ENCODE measurements at places on chromosomes 7 and 10.

DNA sequence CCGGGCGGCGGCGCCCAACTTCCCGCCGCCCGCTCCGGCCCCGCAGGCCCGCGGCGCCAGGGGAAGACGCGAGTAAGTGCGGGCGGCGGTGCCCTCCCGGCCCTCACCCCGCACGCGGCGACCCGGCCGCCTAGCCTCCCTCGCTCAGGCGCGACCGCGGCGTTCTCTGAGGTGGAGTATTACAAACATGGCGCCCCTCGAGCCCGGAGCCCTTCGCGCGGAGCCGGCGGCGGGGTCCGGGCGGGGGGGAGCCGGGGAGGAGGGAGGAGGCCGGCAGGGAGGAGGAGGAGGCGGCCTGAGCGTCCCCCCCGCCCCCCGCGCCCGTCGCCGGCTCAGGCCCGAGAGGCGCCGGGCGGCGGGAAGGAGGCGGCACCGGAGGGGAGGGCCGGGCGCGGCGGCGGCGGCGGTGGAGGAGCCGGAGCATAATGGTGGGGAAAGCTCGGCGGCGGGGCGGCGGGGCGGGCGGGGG is at the start of gene ZMYND11:
TSS of gene ZMYND11 (plus strand) at position 324 of the 469 bp plus-strand sequence. CDS start 44,558 bp downstream, outside the sequence.
- H3K4me3 ChIP-seq = peak within 1 kb of the TSS; percentile 81
- no peaks in the 10 kb centered on the region for H3K36me3 ChIP-seq
- peak within 1 kb of the TSS; percentile 83 for H3K27ac ChIP-seq
- H3K27me3 ChIP-seq = no peaks in the 10 kb centered on the region
- no peak for DNase-seq

DNA sequence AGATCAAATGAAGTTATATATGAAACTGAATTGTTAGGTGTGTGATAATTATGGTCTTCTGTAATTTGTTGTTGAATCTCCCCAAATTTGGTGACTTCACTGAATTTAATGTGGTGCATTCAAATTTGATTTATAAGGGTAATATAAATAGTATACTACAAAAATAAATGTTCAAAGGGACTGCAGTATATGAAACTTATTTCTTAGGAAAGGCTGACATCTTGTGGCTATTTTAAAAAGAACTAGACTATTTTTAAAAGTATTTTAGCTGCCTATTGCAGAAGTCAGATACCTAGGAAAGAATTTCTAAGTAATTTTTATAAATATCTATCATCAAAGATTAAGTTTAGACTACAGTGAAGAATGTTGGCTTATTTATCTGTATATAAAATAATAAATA is 36.6 kb downstream of the ATRNL1 start:
- peaks cover 5% of the 10 kb centered on the region for H3K4me1 ChIP-seq
- H3K4me3 ChIP-seq = no peak overlapping the region
- H3K27ac ChIP-seq = no peak overlapping the region
- DNase-seq = no peak
- no peaks in the 10 kb centered on the region for H3K27me3 ChIP-seq

GRCh38 chr10:52778511-52779392 is 6.2 kb upstream of the MBL2 start:
- DNase-seq = no peak
- H3K4me1 ChIP-seq = no peaks in the 10 kb centered on the region
- H3K36me3 ChIP-seq = no peaks in the 10 kb centered on the region
- H3K27me3 ChIP-seq = peaks cover 2% of the 10 kb centered on the region
- no peak overlapping the region for H3K4me3 ChIP-seq

DNA sequence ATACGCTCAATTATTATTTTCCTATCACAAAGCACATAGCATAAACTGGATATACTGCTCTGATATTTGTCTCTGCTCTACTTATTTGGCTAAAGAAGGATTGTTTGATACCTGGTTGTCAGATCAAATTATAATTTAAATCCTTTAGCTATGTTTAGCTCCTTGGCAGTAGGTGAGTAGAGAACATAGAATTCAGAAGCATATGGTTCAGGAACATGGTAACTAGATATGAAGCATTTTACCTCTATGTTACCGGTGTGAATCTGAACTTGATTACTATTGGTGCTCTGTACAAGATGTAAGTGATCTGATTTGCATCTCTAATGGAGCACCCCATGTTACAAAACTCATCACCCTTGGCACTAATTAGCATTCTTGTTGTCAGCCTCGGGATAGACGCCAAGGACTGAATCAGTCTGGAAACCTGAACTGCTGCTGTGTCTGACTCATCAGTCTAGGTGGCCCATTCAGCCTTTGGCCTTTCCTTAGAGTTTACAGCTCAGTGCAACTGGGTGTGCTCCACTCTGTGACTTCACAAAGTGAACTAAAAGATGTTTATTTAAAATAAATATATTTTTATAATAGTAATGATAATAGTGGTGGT is 12.3 kb upstream of the MYPN start:
- H3K27me3 ChIP-seq = no peaks in the 10 kb centered on the region
- peaks cover 34% of the 10 kb centered on the region for H3K4me1 ChIP-seq
- DNase-seq = no peak
- no peaks in the 10 kb centered on the region for H3K36me3 ChIP-seq

- H3K4me1 ChIP-seq = no peaks in the 10 kb centered on the region
- H3K4me3 ChIP-seq = no peak overlapping the region
- no peak for DNase-seq
- no peaks in the 10 kb centered on the region for H3K27me3 ChIP-seq
- no peak overlapping the region for H3K27ac ChIP-seq
- H3K36me3 ChIP-seq = no peaks in the 10 kb centered on the region
Measured at GRCh38 chr10:64271508-64271907, 750.3 kb downstream of the REEP3 start.

- DNase-seq = no peak
- peaks cover 3% of the 10 kb centered on the region for H3K36me3 ChIP-seq
- no peak overlapping the region for H3K27ac ChIP-seq
- H3K4me3 ChIP-seq = no peak overlapping the region
Measured at GRCh38 chr10:50572017-50572491, 51.7 kb downstream of the SGMS1 start.

DNA sequence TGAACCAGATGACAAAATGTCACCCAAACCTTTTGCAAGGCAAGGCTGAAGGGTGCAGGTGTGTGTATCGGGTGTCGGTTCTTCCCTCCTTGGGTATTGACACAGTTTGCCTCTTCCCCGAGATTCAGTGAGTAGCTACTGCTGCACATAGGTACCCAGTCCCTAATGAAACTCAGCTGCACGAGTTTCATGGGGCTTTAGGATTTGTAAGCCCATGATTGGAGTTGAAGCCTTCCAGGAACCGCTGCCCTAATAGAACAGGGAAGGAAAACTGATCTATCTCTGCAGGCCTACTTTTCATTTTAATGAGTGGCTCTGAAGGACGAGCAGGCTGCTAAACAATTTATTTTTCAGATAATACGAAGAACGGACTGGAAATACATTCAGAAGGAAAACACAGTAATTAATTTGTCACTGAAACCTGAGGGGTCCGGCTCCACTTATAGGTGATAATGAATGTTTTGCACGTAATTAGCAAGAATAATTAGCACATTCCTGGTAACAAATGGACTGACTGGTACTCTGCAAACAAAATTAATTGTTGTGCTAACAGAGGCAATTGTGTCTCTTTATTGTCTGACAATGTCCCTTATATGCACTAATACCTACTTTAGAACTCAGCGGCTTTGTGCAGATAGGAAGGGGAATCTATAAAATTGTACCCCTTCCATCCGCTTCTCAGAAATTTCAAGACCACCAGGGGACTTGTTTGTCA is 49.6 kb upstream of the FZD8 start:
- H3K27me3 ChIP-seq = peaks cover 7% of the 10 kb centered on the region
- H3K4me3 ChIP-seq = no peak overlapping the region
- no peak for DNase-seq
- no peaks in the 10 kb centered on the region for H3K36me3 ChIP-seq
- H3K27ac ChIP-seq = no peak overlapping the region

GRCh38 chr10:11478807-11479206 is 132.6 kb downstream of the USP6NL start:
- no peaks in the 10 kb centered on the region for H3K27me3 ChIP-seq
- peaks cover 9% of the 10 kb centered on the region for H3K36me3 ChIP-seq
- no peak overlapping the region for H3K27ac ChIP-seq
- H3K4me3 ChIP-seq = no peak overlapping the region

DNA sequence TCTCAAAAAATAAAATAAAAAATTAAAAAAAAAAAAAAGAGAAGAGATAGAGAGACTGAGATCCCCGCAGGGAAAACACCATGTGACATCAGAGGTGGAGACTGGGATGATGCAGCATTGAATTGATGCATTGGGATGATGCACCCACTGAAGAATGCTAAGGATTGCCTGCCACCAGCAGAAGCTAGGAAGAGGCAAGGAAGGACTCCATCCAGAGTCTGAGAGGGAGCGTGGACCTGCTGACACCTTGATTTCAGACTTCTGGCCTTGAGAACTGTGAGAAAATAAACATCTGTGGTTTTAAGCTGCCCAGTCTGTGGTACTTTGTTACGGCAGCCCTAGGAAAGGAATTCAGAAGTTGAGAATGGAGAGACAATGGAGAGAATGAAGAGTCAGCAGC is 89.8 kb upstream of the PRPS1L1 start:
- no peaks in the 10 kb centered on the region for H3K36me3 ChIP-seq
- no peak for DNase-seq
- peaks cover 19% of the 10 kb centered on the region for H3K4me1 ChIP-seq
- peak overlapping the region; percentile 65 for H3K27ac ChIP-seq
- H3K27me3 ChIP-seq = no peaks in the 10 kb centered on the region

- no peak for DNase-seq
- H3K4me1 ChIP-seq = peaks cover 30% of the 10 kb centered on the region
- peaks cover 4% of the 10 kb centered on the region for H3K36me3 ChIP-seq
Measured at GRCh38 chr7:74575083-74575784, 82.3 kb upstream of the GTF2I start.

DNA sequence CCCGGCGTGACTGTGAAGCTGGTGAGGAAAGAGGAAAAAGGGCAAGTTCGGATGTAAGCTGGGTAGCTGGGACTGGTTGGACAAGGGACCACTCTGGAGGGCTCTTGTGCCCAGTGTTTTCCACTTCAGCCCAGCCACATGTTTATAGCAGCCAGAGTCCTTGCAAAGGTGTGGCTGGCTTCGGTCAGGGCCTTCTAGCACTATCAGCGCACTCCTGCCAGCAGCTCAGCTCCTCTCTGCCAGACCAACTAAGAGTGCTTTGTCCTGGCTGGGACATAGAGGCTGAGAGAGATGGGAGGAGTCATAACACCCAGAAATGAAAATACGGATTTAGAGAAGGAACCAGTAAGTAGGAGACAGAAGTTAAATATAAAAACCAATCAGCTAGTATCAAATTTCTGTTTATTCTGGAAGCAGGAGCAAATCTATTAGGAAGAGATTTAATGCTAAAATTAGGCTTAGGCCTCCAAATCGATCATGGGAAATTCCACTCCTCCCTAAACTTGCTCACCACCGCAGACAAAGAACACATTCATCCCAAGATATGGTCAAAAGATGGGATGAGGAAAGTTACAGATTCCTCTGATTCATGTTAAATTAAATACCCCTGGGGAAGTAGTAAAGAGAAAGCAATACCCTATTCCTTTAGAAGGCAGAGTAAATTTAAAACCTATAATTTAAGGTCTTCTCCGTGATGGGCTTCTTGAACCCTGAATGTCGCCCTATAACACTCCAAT is 135.0 kb downstream of the RALA start:
- H3K4me1 ChIP-seq = peaks cover 39% of the 10 kb centered on the region
- no peak overlapping the region for H3K4me3 ChIP-seq
- no peak for DNase-seq
- no peaks in the 10 kb centered on the region for H3K36me3 ChIP-seq

DNA sequence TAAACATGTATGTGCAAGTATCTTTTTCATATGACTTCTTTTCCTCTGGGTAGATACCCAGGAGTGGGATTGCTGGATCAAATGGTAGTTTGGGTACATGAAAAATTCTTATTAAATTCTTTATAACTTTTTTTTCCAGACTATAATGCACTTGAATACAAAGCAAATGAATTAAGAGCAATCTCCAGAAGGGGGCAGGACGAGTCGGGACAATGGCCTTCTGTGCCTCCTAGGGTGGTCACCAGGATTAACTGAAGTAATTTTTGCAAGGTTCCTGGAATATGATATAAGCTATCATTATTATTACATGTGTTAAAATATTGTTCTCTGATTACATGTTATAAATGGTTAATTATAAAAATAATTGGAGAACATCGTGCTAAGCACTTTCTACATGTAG is 127.2 kb downstream of the PPP1R17 start:
- no peak for DNase-seq
- no peak overlapping the region for H3K27ac ChIP-seq
- H3K27me3 ChIP-seq = no peaks in the 10 kb centered on the region
- peaks cover 6% of the 10 kb centered on the region for H3K36me3 ChIP-seq
- no peak overlapping the region for H3K4me3 ChIP-seq
